ENCODE measurements at places on chromosomes 12 and 14.

DNA sequence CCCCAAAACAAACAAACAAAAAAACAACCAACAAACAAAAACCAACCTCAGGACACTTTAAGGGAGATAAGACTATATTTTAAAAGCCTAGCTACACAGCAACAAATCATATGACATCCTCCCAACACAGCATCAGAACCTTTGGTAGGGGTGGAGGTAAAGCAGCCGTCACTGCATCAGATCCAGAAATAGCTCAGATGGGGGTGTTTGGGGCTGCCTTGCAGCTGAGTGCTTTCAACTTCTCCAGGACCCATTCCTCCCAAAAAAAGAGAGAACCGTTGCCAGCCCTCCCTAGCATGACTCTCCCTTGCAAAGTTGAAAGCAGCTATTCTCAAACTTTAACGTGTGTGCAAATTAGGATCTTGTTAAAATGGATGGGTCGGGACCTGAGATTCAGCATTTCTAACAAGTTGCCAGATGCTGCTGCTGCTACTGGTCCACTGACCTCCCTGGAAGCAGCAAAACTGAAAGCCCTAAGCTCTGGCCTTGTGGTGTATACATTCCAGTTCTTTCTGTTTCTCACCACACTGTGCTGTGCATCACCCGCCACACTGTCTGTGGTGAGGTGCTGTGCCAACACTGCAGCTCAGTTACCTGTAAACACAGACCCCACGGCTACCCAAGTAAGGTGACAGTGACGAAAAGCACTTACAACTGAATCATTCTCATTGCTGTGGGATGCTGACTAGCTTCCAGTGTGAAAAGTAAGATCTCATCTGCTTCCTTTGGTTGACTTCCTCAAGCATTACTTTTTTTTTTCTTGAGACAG, 54.0 kb downstream of the SLC38A1 start:
- no peak overlapping the region for H3K4me3 ChIP-seq
- DNase-seq = no peak
- no peaks in the 10 kb centered on the region for H3K36me3 ChIP-seq
- peaks cover 24% of the 10 kb centered on the region for H3K4me1 ChIP-seq

DNA sequence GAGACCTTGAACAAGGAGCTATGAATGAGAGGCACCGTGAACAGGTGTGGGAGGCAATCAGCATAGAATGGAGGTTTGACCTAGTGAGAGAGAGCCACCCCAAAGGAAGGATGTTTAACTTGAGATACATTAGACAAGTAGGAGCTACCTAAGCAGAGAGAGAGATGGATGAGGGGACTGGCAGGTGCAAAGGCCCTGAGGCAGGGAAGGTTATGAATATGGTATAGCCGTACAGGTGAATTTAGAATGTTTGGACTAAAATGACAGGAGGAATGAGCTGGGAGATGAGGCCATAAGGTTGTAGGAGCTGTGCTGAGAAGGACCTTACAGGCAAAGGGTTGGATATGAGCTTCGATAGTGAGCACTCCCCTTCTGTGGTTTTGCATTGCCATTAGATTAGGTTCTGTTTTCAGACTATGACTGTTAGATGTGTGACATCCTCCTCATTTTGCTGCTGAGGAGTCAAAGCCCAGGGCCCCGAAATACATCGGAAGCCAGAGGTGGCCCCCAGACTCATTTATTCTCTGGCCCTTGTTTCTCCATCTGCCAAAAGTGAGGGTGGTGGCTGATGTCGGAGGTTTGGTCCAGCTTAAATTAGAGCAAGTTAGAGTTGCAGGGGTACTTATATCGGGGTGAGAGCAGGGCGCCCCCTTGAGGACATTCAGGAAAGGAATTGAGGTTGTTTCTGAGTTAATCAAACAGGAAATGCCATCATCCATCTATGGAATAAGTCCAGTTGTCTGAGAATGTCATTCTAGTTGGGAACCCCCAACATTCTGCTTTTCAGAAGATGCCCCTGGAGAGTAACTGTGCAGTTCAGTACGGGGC, 29.4 kb downstream of the SLC24A4 start:
- no peaks in the 10 kb centered on the region for H3K4me1 ChIP-seq
- DNase-seq = no peak
- no peak overlapping the region for H3K4me3 ChIP-seq
- no peaks in the 10 kb centered on the region for H3K36me3 ChIP-seq

DNA sequence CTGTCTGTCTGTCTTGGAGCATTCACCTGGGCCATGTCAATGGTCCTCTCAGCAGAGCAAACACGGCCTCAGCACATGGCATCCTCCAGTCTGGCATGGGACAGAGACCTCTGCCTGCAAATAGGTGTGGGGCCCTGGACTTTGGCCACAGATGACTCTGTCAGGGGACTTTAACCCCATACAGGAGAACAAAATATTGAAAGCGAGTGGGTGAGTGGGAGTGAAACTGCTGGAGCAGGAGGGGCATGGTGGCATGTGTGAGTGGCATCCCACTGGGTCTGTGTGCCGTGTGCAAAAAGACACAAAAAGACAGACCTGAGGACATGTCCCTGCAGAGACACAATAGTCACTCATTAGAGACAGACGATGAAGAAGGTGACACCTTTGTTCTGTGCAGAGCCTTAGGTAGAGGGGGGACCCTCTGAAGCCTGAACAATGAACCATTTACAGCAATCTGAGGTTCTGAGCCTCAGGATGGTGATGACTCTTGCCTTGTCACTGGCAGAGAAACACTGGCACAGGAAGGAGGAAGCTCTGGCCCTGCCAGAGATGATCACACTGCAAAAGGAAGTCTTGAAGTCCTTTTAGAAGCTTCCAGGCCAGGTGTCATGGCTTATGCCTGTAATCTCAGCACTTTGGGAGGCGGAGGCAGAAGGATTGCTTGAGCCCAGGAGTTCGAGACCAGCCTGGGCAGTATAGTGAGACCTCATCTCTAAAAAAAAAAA, 7.5 kb downstream of the LAG3 start:
- H3K36me3 ChIP-seq = no peaks in the 10 kb centered on the region
- H3K4me1 ChIP-seq = peaks cover 16% of the 10 kb centered on the region
- H3K4me3 ChIP-seq = no peak overlapping the region
- no peaks in the 10 kb centered on the region for H3K27me3 ChIP-seq
- DNase-seq = no peak
- no peak overlapping the region for H3K27ac ChIP-seq

GRCh38 chr12:4609071-4609470, 39.8 kb downstream of the AKAP3 start:
- peaks cover 43% of the 10 kb centered on the region for H3K36me3 ChIP-seq
- H3K27me3 ChIP-seq = no peaks in the 10 kb centered on the region
- no peak overlapping the region for H3K4me3 ChIP-seq
- no peak overlapping the region for H3K27ac ChIP-seq
- DNase-seq = no peak
- no peaks in the 10 kb centered on the region for H3K4me1 ChIP-seq

DNA sequence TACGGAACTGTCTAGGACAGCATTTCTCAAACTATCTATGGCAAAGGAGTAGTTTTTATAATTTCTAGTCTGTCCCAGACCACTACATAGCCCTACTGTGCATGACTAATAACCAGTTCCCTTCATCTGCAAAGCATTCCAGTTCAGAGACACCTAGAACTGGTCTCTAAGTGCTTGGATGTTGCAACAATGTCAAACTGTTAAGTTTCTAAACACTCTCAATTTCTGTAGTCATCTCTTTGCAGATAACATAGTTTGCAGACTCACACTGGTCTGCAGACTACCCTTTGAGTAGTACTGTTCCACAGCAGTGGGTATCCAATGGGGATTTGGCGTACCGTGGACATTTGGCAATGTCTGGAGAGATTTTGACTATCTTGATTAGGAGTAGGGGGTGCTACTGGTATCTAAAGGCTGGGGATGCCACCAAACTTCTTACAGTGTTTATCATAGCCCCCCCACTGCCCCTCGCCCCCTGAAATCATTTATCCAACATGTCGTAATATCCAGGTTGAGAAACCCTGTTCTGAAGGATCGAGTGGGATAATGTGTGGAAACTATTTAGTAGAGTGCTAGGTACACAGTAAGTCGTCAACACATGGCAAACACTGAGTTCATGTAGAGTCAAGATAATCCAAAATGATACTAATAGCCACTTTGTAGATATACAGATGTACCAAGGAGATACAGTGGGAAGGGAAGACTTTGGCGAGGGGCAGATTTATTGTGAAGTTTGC, 1.7 kb downstream of the C12orf76 start:
- H3K27ac ChIP-seq = no peak overlapping the region
- peaks cover 4% of the 10 kb centered on the region for H3K36me3 ChIP-seq
- H3K4me3 ChIP-seq = no peak overlapping the region

- H3K27ac ChIP-seq = no peak overlapping the region
- no peaks in the 10 kb centered on the region for H3K36me3 ChIP-seq
- DNase-seq = no peak
- no peaks in the 10 kb centered on the region for H3K4me1 ChIP-seq
- no peak overlapping the region for H3K4me3 ChIP-seq
- peaks cover 88% of the 10 kb centered on the region for H3K27me3 ChIP-seq
These were observed 50.0 kb upstream of the LHX5 start for GRCh38 chr12:113521708-113522107.

DNA sequence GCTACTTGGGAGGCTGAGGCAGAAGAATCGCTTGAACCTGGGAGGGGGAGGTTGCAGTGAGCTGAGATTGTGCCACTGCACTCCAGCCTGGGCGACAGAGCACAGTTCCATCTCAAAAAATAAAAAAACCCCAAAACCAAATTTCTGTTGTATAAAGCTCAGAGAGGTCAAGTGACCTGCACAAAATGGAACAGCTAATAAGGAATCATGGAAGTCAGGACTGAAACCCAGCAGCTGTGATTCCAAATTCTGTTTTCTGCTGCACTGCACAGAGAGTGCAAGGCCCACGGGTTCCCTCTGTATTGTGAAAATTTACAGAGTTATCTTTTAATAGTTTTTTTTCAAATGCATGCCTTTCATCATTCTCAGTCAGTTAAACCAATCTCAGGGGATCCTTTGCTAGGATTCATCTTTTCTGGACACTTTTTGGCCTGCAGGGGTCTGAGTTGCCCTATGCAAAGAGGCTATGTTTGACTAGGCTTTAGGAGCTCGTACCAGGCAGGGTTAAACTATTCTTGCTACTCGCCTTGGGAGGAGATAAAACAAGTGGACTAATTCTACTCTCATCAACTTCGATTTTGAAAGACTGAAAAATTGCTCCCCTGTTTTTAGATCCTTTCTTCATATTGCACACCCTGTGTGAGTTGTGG, 26.1 kb upstream of the AACS start:
- H3K27ac ChIP-seq = no peak overlapping the region
- H3K36me3 ChIP-seq = no peaks in the 10 kb centered on the region
- H3K27me3 ChIP-seq = no peaks in the 10 kb centered on the region
- DNase-seq = no peak
- H3K4me1 ChIP-seq = no peaks in the 10 kb centered on the region

GRCh38 chr14:100663761-100664052, 63.0 kb upstream of the DLK1 start:
- peak; percentile 25 for DNase-seq
- H3K27me3 ChIP-seq = no peaks in the 10 kb centered on the region
- peaks cover 3% of the 10 kb centered on the region for H3K4me1 ChIP-seq
- no peak overlapping the region for H3K4me3 ChIP-seq
- no peaks in the 10 kb centered on the region for H3K36me3 ChIP-seq

DNA sequence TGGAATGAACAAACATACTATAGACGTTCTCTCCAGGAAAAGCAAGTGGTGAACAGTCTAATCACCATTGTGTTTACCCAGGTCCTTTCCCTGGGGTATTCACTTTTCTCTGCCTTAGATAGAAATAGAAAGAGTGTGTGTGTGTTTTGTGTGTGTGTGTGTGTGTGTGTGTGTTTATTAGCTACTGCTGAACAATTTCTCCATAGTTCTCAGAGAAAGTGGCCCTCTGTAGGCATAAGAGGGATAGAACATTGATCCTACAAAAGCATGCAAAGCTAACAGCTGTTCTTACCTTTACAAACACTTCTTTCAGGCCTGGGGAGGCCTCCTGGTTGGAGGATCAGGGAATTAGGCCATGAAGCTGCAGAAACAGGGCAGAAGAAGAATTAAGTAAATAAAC, 665.7 kb upstream of the TBX3 start:
- H3K4me3 ChIP-seq = no peak overlapping the region
- DNase-seq = no peak
- H3K27me3 ChIP-seq = no peaks in the 10 kb centered on the region
- H3K27ac ChIP-seq = no peak overlapping the region

DNA sequence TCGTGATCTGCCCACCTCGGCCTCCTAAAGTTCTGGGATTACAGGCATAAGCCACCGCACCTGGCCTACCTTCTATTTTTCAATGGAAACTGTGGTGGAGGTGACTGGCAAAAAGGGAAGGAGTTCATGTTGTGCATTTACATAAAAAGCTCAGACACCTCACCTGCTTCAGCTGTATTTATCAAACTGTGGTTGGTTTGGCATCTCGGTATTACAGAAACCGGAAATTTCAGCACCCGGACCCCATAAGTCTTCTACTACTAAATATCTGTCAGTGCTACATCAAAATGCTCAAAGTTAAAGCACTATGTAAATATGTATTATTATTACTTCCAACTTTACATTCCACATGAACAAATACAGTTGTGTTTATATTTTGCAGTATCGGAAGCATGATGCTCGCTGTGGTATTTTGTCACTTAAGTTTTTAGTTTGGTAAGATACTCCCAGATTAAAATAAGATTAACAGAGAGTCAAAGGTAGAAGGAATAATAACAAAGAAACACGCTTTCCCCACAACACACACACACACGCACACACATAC, 95.4 kb downstream of the ITPR2 start:
- H3K27ac ChIP-seq = no peak overlapping the region
- no peaks in the 10 kb centered on the region for H3K36me3 ChIP-seq
- H3K27me3 ChIP-seq = no peaks in the 10 kb centered on the region
- H3K4me1 ChIP-seq = peaks cover 14% of the 10 kb centered on the region

DNA sequence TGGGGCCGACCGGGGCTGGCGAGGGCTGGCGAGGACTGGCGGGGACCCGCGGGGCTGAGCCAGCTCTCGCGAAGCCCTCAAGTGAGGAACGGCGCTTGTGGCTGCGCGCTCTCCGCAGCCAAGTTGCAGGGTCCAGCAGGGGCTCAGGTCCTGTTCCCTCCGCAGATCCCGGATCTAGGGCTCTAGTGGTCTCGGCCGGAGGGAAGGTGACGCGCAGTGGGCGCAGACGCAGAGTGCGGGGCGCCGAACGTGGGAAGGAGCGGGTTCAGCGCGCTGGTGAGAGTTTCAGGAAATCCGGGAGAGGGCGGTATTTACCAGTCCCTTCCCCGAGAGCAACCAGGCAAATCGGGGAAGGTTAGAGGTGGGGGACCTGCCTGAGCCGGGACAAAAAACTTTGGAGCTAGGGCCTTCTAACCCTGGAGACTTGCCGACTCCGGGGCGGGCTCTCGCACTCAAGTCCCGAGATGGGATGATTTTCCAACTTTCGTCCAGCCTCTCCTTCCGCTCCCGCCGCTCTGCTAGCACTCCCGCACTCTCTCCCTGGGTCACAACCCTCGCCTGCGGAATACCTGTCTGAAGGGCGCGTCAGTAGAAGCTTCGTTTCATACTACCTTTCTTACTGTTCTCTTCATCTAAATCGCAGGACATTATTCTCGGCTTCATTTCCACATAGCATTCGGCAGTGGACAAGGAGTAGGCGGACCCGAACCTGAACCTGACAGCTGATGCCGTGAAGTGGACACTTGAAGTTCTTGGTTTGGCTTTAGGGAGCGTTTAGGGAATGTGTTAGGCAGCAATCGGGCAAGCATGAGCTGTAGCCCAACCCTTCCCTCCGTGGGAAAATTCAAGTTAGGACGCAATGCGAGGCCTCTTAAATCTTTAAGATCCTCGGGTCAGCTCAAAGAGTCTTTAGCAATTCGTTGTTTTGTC, 13.6 kb upstream of the PAX9 start:
- peaks cover 14% of the 10 kb centered on the region for H3K4me1 ChIP-seq
- H3K27me3 ChIP-seq = peaks cover 47% of the 10 kb centered on the region
- no peak for DNase-seq
- H3K4me3 ChIP-seq = peak overlapping the region; percentile 34

All from heart left ventricle (tissue), 16 donors.